ENCODE measurements at places on chromosomes 16 and 17.
A peak's percentile ranks its signal among the peaks of the same experiment; 100 is the strongest.

DNA sequence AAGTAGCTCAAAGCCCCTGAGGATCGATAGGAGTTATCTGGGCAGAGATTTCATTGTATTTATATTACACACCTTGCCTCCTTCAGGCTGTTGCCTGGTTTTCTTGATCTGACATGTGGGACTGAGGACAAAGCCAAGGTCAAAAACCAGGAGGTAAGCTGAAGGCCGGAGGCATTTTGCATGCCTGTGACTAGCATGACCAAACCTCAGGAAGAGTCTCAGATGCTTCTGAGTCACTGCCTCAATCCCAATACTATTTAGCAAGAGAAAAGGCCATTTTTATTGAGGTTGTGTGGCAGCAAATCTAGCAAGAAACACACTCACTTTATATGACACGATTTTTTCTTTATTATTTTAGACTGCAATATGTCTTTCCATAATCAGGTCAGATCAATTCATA, 968.1 kb downstream of the CDH11 start:
- DNase-seq, result no peak

- no peak for DNase-seq
These were observed 81.4 kb downstream of the GRIN2A start for GRCh38 chr16:10100829-10101228.

DNA sequence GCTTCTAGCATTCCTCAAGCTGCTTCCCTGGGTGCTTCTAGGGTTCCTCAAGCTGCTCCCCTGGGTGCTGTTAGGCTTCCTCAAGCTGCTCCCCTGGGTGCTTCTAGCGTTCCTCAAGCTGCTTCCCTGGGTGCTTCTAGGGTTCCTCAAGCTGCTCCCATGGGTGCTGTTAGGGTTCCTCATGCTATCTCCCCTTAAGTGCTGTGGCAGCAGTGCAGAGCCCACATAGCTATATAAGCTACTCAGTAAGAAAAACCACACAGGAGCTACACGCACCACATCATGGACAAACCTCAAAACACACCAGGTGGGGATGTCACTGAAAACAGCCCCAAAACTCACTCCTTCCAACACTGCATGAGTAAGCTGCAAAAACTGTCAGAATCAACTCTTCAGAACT, 35.2 kb downstream of the ANKRD11 start:
- DNase-seq, result no peak

- no peak for DNase-seq
These were observed 69.0 kb downstream of the GRIN2A start for GRCh38 chr16:10113248-10113647.

DNA sequence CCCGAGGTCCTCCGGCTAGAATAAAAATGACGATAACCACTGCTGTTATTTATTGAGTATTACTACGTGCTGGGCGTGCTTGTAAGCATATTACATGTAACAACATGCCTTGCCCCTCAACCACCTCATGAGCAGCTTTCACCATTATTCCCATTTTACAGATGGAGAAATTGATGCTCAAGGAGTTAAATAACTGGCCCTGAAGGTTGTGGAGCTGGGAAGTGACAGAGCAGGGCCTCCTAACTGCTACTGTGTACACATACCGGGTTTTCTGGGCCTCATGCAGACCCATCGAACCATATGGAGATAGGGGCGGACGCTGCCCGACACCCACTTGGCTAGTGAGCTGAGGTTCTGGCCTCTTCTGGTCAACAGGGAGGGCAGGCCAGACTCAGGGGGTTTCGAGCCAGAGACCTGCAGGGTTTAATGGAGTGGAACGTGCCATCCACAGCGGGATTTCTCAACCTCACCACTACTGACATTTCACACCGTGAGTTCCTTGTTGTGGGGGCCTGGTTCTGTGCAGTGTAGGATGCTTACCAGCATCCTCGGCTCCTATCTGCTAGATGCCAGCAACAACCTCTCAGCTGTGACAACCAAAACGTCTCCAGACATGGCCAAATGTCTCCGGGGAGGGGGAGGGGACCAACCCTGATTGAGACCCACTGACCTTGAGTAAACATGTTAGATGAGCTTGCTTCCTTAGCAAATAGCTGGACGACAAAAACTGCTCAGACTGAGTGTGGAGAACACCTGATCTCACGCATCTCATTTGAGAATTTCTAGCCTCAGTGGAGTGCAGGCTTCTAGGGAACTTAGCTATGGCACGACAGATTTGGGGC, 432.0 kb downstream of the SLC39A11 start:
- no peak for DNase-seq

- DNase-seq, result no peak
These were observed 8.4 kb downstream of the GSPT1 start for GRCh38 chr16:11907160-11907970.

DNA sequence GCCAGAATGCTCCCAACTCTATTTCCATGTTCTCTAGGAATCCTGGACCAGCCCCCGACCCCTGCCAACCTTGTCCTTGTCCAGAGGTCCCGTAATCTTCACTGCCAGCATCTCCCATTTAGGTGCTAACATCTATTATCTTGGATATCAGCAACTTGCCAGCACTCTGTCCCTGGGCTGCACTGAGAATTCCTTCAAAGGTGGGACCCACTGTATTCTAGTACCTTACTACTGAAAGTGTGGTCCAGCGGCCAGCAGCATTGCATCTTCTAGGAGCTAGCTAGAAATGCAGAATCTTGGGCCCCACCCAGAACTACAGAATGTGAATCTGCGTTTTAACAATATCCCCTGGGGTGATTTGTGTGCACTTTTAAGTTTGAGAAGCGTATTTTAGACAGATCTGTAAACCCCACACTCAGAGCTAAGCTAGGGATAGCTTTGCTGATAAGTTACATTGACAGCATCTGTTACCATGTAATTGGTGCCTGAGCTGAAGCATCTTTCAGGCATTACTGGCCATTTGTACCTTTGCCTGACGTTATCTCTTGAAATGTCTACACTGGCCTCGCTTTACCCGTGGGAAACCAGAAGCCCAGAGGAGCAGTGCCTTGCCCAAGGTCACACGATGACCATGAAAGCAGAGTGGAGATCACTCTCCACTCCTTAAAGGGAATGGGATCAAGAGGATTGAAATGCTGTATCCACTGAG, 8.3 kb downstream of the ABAT start:
- DNase-seq, result no peak

DNA sequence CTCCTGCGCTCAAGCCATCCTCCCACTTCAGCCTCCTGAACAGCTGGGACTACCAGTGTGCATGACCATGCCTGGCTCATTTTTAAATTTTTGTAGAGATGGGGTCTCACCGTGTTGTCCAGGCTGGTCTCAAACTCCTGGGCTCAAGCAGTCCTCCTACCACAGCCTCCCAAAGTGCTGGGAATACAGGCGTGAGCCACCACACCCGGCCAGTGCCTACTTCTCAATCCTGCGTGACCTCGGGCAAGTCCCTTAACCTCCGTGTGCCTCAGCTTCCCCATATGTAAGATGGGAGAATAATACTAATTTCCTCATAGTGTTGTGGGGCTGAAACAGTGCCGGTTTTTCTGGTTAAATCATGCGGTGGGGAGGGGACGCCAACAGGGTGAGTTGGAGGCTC, 143.5 kb upstream of the CIBAR2 start:
- no peak for DNase-seq

- no peak for DNase-seq
These were observed 130.6 kb upstream of the TOX3 start for GRCh38 chr16:52677501-52677900.

DNA sequence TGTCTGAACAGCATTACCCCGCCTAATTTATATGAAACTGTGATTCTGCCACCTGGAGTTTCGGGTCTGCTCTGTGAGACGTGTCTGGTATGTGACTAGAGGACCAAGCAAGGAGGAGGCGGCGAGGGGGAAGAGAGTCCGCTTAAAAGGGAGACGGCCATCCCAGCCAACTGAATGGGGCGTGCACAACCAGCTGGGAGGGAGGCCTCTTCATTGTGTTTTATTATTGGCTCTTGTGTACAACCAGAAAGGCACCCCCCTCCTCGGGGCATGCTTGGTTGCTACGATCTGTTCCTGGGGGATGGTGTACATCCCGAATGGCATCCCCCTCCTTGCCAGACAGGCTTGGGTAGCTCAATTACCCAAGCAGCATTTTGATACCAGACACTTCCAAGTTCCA, 384.5 kb upstream of the SALL1 start:
- DNase-seq, result no peak

DNA sequence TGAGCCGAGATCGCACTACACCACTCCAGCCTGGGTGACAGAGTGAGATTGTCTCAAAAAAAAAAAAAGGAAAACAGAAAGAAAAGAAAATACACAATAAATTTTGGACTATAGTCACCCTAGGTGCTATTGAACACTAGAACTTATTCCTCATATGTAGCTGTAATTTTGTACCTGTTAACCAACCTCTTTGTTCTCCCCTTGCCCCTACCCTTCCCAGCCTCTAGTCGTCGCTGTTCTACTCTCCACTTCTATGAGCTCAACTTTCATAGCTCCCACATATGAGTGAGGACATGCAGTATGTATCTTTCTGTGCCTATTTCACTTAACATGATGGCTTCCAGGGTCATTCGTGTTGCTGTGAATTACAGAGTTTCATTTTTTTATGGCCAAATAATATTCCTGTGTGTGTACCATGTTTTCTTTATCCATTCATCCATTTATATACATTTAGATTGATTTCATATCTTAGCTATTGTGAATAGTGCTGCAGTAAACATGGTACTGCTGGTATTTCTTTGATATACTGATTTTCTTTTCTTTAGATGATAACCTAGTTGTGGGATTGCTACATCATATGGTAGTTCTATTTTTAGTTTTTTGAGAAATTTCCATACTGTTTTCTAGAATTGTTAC, 28.3 kb downstream of the VPS35L start:
- DNase-seq, result peak; percentile 64

DNA sequence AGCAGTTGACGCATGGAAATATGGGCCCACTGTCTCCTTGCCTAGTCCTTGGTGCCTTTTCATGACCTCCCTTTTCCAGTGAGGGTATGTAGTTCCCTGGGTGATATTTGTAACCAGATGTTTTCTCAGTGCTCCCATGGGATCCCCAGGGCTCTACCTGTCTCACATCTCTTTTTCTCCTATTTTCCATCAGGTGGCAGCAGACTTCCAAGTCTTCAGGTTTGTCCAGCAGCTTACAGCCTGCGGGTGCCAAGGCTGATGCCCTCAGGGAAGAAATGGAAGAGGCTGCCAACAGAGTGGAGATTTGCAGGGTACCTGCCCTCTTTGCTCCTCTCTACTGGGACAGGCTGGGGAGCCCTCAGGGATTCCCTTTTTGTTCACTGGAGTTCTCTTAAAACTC, 89.1 kb downstream of the ELAC2 start:
- no peak for DNase-seq

DNA sequence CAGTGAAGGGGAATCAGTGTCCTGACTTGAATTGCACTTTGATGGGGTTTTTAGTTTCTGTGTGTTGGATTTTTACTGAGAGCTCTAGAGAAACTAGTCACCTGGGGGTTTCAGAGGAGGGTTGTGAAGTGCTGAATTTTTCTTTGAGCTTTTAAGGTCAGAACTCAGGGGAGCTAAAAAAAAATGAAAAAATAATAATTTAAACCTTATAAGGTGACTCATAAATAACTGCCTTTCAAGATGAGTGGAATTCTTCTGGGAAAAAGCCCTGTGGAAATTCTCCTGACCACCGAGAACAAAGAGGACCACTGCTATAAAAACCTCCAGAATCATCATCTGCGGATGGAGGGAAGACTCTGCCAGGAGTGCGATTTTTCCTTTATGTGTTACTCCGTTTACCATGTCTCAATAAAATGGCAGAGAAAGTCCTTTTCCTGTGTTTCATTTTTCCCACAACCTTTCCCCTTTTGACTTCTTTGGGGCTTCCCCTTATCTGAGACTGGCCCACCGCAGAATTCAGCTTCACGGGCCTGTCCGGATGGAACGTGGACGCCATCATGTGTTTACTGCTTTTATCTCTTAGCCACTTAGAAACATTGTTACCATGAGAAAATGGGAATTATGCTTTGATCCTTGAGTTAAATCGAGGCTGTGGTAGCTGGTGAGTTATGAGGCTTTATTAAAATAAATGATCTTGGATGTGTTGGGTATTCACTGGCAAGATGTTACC, 39.7 kb downstream of the RPTOR start:
- DNase-seq, result no peak

DNA sequence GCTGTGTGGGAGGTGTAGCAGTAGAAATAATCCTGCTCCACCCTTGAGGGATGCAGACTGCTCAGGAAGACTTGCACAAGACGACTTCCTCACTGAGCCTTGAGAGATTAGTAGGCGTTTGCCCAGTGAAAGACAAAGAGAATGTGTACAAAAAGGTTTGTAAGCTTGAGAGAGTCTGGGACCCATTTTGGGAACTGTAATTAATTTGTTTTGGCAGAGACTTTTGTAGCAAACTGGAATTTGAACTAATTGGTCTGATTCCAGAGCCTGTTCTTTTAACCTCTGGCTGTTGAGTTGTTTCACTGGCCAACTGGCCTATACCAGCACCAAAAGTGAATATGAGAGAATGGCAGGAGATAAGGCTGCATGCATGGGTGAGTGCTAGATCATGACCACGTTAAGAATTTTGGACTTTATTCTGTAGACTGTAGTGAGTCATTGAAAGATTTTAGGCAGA, 75.5 kb downstream of the AATF start:
- DNase-seq, result no peak

DNA sequence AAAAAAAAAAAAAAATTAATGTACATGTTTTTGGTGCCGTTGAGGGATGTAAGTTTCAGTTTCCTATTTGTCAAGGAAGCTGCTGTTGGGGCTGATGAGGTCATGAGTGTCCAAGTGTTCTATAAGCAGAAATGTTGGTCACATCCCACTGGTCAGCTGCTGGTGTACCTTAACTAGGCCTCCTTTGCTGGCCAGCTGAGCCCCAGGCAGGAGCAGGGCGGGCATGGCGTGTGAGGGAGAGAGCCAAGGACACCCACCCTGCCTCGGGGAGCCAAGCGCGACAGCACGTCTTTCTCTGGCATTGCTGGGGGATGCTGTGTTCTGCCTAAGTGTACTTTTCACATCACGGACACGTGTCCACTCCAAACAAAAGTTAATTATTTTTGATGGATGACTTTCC, 108.1 kb upstream of the CDC42EP4 start:
- no peak for DNase-seq

DNA sequence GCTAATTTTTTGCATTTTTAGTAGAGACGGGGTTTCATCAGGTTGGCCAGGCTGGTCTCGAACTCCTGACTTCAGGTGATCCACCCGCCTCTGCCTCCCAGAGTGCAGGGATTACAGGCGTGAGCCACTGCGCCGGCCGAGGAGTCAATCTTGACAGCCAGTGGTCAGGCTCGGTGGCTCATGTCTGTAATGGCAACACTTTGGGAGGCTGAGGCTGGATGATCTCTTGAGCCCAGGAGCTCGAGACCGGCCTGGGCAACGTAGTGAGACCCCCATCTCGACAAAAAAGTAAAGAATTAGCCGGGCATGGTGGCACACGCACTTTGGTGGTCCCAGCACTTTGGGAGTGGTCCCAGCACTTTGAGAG, 608 bp upstream of the PGS1 start:
- no peak for DNase-seq

GRCh38 chr16:14354561-14355351, 275.3 kb downstream of the PARN start:
- DNase-seq, result no peak

GRCh38 chr16:10552998-10553491, 27.4 kb downstream of the EMP2 start:
- no peak for DNase-seq

All from NCI-H460 (cell line).